ENCODE measurements at places on chromosomes 2 and 18.

DNA sequence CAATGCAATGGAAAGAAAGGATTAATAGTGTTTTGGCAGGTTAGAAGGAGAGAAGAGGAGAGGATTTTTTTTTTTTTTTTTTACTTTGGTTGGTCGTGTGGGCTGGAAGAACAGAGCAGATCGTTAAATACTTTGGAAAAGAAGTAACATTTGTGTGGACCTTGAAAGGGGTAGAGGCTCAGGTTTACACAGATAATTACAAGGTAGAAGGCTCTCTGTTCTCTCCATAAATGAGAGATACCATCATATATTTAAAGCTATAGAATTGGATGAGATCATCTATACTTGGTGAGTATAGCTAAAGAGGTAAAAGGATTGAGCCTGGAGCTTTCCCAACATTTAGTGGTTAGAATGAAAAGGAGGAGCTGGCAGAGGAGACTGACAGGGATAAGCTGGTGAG, 49.0 kb downstream of the SMCHD1 start:
- DNase-seq = no peak

- DNase-seq = peak; percentile 48
These were observed 101.5 kb upstream of the DNER start for GRCh38 chr2:229815858-229816257.

GRCh38 chr2:53422979-53423378, 344.6 kb upstream of the CHAC2 start:
- peak; percentile 37 for DNase-seq

GRCh38 chr18:52325997-52326396, 14.0 kb upstream of the DCC start:
- no peak for DNase-seq

DNA sequence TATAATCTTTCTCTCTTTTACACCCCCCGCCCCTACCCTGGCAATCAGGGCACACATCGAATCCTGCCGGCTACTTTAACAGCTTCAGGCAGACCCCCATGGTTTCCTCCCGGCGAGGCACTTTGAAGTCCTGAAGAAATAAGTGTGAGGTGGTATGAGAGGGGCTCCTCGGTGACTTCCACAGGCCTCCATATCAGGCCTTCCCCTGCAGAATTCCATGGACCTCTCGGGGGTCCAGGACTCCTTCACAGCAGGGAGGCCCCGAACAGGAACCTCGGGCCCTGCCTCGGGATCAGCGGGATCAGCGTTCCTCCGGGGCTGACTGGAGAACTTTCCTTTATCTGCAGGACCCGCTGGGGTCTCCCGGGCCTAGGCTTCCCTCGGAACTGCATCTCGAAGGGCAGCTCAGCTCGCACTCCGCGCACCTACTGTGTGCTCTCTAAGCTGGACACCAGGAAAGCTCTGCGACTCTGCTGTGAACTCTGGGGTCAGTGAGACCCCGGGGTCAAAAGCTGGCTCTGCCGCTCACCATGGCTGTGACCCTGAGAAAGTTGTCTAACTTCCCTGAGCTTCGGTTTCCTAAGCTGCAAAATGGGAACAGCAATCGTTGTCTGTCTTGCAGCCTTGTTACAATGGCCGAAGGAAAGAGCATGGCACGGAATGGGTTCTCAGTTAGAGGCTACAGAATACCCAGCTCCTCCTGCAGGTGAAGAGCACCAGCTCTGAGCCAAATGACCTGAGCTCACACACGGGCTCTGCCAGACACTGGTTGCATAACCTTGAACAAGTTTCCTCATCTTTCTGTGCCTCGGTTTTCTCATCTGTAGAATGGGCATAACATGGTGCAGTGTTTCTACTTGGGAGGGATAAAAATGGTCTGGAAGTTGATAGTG, 97.4 kb upstream of the ID2 start:
- no peak for DNase-seq

DNA sequence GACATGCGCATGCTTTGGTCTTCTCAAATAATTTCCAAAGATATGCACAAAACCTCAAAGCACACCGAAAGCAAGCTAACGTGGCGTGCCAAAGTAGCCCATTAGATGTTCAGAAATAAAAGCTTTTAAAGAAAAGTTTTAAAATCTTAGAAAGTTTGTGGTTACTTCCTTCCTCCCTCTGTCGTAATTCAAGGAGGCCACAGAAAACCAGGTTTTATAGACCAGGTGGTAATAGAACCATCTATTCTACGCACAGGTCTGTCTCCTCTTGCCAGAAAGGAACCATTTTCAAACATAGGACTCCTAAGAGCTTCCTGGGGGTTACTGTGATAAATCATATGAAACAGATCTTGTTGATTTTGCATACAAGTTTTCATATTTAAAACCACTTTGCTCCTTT, 487.2 kb downstream of the ARHGAP15 start:
- no peak for DNase-seq

- no peak for DNase-seq
These were observed 472.5 kb upstream of the ZNF804A start for GRCh38 chr2:184125867-184126266.
